Mucosa of gallbladder (tissue), 1 donor: ENCODE measurements at places on chromosomes 2 and 18. TPM values are rescaled to one million over a fixed set of nuclear protein-coding genes. Genes with fewer than 3 reads are reported as not detected.
A peak's percentile ranks its signal among the peaks of the same experiment; 100 is the strongest.

The ANKRD53 gene
- 2.9 TPM for total RNA-seq

GRCh38 chr2:18125303-18125702 lies 246.8 kb downstream of the KCNS3 start:
- no peak for DNase-seq

DNA sequence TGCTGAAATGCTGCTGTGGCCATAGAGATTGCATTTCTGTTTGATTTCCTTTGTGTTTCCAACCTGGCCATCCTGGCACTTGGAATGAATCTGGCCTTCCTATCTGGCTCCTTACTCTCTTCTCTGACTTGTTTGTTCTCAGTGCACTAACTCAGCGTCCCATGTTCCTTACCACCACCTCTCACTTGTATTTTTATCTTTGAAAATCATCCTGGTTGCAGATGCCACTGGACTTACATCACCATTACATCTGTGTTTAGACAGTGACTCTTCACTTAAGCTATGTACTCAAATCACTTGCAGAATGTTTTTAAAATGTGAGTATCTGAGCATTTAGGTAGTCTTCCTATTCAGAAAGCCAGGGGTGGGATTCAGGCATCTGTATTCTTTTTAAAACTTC lies 239.5 kb downstream of the WDR7 start:
- DNase-seq: no peak

DNA sequence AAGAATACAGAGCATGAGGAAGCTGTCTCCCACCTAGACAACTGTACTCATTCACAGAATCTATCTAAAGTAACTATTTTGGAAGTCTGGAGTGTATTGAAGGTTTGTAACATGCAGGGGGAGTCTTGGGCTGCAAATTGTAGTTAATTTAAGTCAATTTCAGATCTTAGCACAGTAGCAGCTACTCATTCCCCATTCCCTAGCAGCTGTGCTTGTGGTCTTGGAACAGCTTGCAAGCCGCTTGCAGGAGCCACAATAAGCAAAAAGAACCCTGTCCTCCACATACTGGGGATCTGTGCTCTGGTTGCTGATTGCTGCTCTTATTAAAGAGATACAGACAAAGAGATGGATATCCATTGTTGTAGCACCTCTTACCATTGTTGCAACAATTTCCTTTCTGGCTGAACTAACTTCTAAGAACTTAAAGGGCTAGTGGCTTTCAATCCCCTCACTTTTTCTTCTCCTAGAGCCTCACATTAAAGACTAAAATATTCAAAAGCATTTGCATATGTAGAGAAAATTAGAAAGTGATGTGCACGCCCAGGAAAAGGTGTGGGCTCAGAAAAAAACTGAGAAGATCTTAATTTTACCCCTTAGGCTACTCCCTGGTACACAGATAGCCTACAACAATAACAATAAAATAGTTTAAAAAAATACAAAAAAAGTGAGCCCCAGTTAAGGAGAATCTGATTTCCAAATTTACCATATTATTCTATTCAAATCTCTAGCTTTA lies 1775.1 kb upstream of the PIK3C3 start:
- no peak for DNase-seq

The SDC1 gene
- 1,059 TPM for total RNA-seq

DNA sequence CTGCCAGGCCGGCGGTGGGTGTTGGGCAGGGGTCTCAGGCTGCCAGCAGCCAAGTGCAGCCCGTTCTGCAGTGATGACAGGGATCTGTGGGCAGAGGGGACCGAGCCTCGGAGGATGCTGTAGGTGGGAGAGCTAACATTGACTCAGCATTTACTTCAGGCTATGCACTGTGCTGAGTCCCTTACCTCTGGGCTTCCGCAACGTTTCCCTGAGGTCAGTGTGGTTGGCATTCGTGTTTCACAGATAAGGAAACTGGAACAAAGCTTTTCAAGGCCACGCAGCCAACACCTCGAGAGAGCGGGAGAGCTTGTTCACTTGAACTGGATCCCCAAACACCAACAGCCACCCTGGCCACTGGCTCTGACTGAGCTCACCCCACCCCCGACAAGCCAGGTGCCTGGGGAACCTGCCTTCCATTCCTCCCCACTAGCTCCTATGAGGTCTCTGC lies 839 bp upstream of the GPR148 start:
- DNase-seq: peak; percentile 53

The EFEMP1 gene
- total RNA-seq: 45.2 TPM

DNA sequence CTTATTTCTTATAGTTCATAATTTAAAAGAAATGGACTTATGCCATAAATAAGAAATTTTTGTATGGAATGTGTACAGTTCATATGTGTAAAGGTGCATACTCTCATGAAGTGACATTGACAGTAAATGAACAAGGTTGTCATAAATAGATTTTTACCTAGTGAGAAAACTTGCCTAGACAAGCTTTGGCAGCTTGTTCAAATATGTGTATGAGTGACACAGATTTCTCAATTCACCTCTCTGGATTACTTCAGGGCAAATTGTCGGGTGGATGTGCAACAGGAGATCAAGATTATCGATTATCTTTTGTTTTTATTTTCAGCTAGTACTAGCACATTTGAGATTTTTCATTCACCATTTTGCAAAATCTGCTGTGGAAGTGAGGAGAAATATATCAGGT lies 758.1 kb upstream of the ACVR2A start:
- DNase-seq: no peak

GRCh38 chr2:180364719-180365118 lies 357.6 kb upstream of the CWC22 start:
- no peak for DNase-seq

- DNase-seq: no peak
These were observed 107.9 kb downstream of the CCDC85A start for GRCh38 chr2:56291711-56292110.

The STPG4 gene
- total RNA-seq: 0.20 TPM

GRCh38 chr2:14301331-14301730 lies 331.2 kb upstream of the LRATD1 start:
- DNase-seq: no peak

DNA sequence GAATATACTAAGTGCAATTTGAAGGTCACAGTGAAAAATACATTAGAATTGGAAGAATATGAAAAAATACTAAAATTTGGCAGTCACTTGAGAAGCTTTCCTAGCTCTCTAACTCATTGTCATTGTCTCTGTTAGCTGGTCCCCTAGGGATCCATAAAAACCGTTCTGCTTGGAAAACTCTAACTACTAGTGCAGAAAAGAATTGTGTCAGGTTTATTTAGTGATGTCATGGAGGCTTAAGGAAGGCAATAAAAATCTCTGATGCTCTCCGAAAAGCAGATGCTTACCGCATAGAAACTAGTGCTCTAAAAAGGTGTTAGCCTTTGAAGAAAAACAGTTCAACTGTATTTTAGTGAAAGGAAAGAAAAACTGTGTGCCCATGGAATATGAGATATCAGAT lies 150.1 kb upstream of the DLGAP1 start:
- DNase-seq: no peak

DNA sequence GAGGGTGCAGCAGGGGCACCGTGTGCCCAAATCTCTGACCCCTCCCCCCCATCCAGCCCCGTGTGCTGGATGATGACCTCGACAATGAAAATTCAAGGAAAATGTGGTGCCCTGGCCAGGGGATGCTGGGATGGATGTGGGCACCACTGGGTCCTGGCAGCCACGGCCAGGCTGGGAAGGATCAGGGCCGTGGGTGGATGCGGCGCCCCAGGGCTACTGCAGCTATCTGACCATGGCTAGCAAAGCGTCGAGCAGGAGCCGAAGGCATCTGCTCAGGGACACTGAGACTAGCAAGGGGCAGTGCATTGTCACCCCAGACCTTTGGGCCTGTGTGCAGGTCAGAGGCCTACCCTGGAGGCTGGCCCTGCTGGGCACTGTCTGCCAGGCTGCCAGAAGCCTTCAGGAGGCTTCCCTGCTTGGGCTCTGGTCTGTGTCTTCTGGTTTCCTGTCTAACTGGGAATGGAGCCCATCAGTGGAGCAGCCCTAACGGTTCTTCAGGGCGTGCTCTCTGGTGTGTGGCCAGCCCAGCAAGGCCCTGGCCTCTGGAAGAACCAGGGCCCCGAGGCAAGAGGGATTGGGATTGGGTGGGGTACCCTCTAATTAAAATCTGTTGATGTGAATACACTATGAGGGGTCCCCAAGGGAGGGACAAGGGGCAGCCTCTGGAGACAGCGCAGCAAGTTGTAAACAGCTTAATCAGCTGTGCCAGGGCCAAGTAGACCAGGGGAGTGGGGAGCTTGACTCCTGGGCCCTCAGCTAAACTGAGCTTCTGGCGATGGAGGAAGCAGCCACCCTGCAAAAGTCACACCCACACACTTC lies 98.0 kb downstream of the STPG4 start:
- peak; percentile 52 for DNase-seq

DNA sequence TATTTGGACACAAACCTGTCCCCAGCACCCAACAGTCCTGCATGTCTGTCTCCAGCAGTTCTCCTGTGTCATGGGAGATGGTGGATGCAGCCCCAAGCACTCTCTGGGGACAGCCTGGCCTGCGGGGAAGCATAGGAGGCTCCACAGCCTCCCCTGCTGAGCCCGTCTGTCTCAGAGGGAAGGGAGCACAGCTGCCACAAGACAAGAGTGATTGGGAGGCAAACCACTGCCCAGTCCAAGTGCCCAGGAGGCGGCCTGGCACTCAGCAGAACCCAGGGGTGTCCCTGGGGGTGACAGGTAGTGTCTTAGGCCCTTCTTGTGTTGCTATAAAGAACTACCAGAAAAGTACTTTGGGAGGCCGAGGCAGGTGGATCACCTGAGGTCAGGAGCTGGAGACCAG lies 211.2 kb upstream of the MYT1L start:
- no peak for DNase-seq

DNA sequence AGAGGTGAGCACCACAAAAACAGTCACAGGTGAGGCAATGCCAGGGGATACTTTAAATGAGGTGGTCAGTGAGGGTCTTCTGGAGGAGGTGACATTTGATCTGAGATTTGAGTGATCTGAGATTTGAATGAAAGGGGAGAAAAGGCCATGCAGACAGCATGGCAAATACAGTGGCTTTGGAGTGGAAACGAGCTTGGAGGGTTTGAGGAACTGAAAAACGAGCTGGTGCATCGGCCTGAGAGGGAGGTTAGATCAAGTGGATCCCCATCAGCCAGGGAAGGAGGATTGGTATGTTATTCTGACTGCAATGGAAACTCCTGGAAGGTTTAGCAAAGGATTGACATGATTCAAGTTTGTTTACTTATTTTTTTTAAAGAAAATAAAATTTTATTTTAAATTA lies 245.1 kb downstream of the KCNS3 start:
- DNase-seq: no peak
